ENCODE measurements at places on chromosomes 16 and 17. TPM values are rescaled to one million over a fixed set of nuclear protein-coding genes. Genes with fewer than 3 reads are reported as not detected.

- no peak overlapping the region for H3K4me3 ChIP-seq
- H3K4me1 ChIP-seq: no peaks in the 10 kb centered on the region
- no peaks in the 10 kb centered on the region for H3K27me3 ChIP-seq
- DNase-seq: no peak
- H3K36me3 ChIP-seq: no peaks in the 10 kb centered on the region
These were observed 38.6 kb downstream of the CDRT15 start for GRCh38 chr17:14198013-14198412.

DNA sequence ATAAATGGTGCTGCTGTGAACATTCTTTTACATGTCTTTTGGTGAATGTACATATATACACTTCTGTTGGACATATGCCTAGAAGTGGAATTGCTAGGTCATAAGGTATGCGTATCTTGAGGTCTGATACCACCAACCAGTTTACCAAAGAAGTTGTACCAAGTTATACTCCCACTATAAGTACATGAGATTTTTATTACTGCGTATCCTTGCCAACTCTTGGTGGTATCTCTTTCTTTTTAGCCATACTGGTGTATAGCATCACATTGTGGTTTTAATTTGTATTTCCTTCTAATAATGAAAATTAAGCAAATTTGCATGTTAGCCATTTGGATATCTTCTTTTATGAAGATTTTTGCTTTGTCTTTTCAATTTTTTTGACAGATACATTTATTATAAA, 80.5 kb downstream of the ATF7IP2 start:
- no peak for DNase-seq
- H3K4me3 ChIP-seq: no peak overlapping the region
- H3K4me1 ChIP-seq: no peaks in the 10 kb centered on the region
- H3K27ac ChIP-seq: no peak overlapping the region
- H3K36me3 ChIP-seq: no peaks in the 10 kb centered on the region

The PPP1R27 gene
- not detected for total RNA-seq

DNA sequence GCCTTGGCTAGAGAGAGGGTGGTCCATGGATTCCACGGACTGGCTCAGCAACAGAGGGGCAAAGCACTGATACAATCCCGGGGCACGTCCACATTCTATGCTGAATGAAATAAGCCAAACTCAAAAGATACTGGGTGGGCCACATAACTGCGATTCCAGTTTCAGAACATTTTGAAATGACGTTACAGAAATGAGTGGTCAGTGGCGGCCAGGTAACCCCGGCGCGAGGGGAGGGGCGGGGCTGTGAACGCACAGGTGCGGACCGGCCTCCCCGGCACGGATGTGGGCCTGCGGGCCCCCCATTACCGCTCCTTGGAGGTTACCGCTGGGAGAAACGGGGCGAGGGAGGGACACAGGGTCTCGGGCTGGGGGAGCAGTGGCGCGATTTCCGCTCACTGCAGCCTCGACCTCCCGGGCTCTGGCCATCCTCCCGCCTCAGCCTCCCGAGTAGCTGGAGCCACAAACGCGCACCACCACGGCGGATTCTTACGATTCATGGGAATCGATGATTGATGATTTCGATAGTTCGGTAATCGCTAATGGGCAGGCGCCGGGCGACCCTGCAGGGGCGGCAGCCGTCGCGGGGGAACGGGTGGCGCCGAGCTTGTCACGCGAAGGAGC, 559 bp downstream of the MVD start:
- H3K27me3 ChIP-seq: no peaks in the 10 kb centered on the region
- H3K4me1 ChIP-seq: peaks cover 25% of the 10 kb centered on the region
- peaks cover 10% of the 10 kb centered on the region for H3K36me3 ChIP-seq
- no peak for DNase-seq
- H3K27ac ChIP-seq: peak overlapping the region; percentile 84

DNA sequence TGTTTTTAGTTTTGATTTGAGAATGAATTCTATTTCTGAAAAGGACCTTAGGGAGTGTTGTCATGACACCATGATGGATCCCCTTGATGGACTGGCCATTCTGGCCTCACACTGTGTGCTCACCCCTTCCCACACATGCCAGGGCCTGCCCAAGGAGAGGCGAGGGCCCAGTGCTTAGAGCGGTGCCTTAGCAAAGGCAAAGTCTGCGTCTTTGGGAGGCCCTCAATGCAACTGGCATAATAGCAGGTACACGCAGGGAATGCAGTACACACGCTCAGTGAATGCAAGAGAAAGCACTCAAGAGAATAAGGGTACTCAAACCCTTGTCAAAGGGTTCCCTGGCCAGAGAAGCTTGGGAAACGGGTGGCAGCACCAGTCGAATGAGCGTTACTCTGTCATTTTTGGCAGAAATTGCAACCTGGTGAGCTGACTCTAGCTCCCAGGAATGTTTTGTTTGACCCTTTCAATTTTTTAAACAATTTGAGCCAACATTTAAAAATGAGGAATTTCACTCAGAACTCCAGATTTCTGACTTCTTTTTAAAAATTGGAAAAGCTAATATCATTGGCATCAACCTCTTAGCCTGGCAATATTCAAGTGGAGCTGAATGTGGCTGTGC, 32.1 kb downstream of the NKD1 start:
- H3K27me3 ChIP-seq: no peaks in the 10 kb centered on the region
- no peak for DNase-seq

The OR2C1 gene
- not detected for total RNA-seq

GRCh38 chr17:81457401-81457800, 55.2 kb downstream of the ACTG1 start:
- no peaks in the 10 kb centered on the region for H3K4me1 ChIP-seq
- peaks cover 46% of the 10 kb centered on the region for H3K36me3 ChIP-seq
- no peaks in the 10 kb centered on the region for H3K27me3 ChIP-seq
- no peak for DNase-seq

The CAMKK1 gene
- 8.8 TPM for total RNA-seq

DNA sequence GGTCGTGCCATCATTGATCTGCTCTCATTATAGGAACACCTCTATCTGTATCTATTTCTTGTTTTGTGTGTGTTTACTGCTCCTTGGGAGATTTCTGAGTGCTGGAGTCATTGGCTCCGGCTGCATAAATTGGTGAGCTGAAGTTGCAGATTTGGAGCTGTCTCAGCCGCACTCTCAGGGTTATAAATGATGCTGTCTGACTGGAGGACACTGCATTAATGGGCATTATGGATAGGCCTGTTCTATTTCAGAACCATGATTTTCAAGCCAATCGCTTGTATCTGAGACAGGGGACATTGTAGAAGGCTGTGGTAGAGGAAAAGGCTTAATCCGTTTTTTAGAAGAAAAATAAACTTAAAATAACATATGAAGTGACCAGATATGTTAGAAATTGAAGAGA, 126.4 kb upstream of the KIF2B start:
- H3K27me3 ChIP-seq: no peaks in the 10 kb centered on the region
- no peak overlapping the region for H3K27ac ChIP-seq
- H3K4me3 ChIP-seq: no peak overlapping the region
- H3K4me1 ChIP-seq: no peaks in the 10 kb centered on the region

GRCh38 chr16:31363721-31364120, 8.7 kb downstream of the ITGAX start:
- H3K36me3 ChIP-seq: no peaks in the 10 kb centered on the region
- DNase-seq: no peak
- no peak overlapping the region for H3K27ac ChIP-seq

The MPP3 gene
- 5.0 TPM for total RNA-seq

The RCVRN gene
- total RNA-seq: 0.52 TPM

The CRYM gene
- total RNA-seq: not detected

The PMM2 gene
- 23.3 TPM for total RNA-seq

- peaks cover 53% of the 10 kb centered on the region for H3K4me1 ChIP-seq
- DNase-seq: no peak
- peaks cover 20% of the 10 kb centered on the region for H3K27me3 ChIP-seq
- H3K27ac ChIP-seq: peak overlapping the region; percentile 75
- peak overlapping the region; percentile 58 for H3K4me3 ChIP-seq
These were observed 481 bp downstream of the CNTROB start for GRCh38 chr17:7932483-7932891.

GRCh38 chr17:28385037-28385400, 13.5 kb downstream of the SARM1 start:
- H3K27ac ChIP-seq: no peak overlapping the region
- no peak for DNase-seq
- H3K4me1 ChIP-seq: peaks cover 8% of the 10 kb centered on the region
- H3K27me3 ChIP-seq: no peaks in the 10 kb centered on the region

DNA sequence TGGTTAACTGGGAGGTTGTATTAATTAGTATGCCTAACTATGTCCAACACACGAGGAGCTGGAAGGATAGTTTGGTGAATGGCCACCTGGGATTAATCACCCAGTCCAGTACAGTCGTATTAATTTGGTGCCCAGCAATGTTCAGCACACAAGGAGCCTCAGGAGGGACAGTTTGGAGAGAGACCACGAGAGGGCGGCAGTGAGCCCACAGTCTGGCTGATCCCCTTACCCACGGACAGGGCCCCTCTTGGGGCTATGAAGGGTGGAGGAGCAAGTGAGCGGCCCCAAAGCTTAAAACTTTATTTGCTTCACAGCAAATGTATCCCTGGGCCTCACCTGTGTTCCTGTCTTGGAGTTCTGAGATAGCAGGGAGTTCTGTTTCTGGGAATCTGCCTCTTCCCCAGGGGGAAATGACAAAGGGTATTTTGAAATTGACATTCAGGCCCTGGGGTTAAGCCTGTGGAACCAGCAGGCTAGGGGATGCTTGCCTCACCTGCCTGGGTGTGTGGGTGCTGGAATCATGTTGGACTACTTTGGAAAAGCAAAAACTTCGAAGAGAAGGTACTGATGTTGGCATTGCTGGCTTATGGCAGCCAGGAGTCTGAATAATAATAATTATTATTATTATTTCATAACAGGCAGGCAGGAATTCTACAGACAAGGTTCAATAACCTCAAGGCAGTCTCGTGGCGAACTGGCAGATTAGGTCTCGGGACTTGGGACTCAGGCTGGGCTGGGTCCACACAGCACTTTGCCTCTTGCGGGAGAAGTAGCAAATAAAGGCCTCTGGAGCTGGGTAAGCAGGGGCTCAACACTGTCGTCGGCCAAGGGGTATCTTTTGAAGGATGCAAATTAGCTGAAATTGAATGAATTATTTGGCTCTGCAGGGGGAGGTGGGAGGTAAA, 227.6 kb upstream of the ASIC2 start:
- H3K27ac ChIP-seq: no peak overlapping the region
- no peaks in the 10 kb centered on the region for H3K27me3 ChIP-seq
- no peak overlapping the region for H3K4me3 ChIP-seq
- H3K36me3 ChIP-seq: no peaks in the 10 kb centered on the region

DNA sequence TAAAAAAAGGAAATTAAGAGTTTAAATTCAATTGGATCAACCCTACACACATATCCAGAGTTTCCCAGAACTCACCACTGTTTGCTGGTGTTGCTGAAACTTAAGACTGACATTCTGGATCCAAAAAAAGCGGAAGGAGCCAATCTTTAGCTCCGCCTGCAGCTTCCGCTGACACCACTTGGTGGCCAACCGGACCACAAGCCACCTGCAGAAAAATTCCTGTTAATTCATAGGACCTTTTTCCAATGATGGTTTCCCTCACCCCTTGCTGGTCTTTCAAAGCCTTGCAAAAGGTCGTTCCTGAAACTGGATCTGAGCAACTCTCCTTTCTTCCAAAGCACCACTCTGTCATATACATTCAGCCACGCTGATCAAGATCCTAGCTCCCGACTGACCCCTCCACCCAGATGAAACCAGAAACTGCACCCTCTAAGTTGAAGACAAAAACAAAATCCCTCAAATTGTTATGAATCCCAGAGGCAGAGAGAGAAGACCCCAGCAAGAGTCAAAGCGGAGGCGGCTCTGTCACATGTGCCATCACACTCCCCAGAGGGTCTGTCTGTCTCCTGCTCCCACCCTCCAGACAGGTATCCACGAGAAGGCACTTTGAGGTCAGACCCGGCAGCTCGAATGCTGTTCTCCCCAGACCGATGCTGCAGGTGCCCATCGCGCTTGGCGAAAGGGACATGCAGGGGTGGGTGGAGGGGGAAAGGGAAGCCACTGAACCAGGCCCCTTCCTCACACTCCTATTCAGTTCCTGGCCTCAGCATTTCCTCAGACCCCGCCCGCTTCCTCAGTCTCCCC, 773 bp downstream of the BLTP2 start:
- H3K27me3 ChIP-seq: no peaks in the 10 kb centered on the region
- H3K27ac ChIP-seq: peak overlapping the region; percentile 88
- H3K36me3 ChIP-seq: peaks cover 27% of the 10 kb centered on the region

The OTOP2 gene
- not detected for total RNA-seq

DNA sequence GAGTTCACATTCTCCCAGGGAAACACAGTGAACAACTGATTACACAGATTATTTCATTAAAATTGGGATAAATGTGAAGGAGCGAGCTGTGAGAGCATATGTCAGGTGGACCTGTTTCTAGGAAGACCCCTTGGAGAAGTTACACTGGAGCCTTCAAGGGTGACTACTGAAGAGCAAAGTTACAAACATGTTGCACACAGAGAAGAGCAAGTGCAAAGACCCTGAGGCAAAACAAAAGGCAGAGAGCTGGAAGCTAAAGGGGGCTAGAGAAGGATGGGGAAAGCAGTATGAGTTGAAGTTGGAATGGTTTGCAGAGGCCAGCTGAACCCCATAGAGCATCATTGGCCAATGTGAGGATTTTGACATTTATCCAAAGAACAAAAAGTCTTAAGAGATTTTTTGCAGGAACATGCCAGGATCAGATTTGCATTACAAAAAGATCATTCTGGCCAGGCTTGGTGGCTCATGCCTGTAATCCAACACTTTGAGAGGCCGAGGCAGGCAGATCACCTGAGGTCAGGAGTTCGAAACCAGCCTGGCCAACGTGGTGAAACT, 14.1 kb downstream of the PDZD9 start:
- H3K4me1 ChIP-seq: peaks cover 23% of the 10 kb centered on the region
- H3K27ac ChIP-seq: no peak overlapping the region
- H3K36me3 ChIP-seq: peaks cover 37% of the 10 kb centered on the region
- no peaks in the 10 kb centered on the region for H3K27me3 ChIP-seq
- no peak for DNase-seq
